IPS-NIHi11 (cell line): ENCODE measurements at places on chromosomes 2 and 18.

DNA sequence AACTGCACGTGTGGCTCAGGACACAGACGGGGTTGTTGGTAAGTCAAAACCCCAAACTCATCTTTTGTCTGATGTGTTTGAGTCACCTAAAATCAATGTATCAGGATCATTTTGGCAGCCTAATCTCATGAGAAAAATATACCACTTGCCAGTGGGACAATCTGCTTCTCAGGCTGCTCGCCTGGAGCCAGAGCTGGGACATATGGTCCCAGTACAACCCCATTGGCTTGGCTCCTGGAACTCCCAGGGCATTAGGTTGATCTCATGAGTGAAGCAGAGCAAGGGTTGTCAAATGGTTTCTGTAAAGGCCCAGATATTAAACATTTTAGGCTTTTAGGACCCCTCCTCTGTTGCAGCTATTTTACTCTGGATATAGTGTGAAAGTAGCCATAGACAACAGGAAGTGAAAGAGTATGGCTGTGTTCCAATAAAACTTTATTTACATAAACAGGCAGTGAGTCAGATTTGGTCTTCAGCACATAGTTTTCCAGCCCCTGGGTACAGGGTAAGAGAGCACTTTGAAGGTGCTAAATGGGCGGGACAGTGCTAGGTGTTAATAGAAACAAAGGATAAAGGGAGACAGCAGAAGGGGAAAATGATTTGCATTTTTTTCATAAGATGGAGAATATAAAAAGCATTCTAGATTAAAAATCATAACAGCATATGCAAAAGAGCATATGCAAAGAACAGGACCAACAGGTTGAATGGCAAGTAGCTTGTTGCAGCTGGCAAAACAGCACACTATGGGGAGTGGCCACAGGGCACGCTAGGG, 290.8 kb downstream of the KCNS3 start:
- no peak for DNase-seq

DNA sequence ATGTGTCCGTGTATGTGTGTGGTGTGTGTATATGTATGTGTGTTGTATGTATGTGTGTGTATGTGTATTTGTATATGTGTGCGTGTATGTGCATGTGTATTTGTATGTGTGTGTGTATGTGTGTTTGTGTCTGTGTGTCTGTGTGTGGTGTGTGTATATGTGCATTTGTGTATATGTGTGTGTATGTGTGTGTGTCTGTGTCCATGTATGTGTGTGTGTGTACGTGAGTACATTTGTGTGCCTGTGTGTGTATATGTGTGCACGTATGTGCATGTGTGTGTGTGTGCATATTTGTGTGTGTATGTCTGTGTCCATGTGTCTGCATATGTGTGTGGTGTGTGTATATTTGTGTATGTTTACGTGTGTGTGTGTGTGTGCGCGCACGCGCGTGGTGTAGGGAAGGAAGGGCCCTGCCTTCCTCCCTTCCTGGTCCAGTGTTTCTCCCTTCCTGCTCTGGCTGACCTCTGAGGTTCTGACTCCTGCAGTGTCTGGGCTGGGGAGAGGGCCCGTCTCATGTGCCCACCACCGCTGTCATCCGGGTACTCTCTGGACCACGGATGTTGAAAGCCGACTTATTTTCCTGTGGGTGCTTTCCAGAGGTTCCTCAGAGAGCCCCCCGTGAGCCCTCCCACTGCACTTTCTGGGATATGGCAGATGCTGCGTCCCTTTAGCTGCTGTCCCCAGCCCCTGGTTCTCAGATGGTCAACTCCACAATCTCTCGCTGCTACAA, 209.5 kb downstream of the DYSF start:
- DNase-seq = no peak

DNA sequence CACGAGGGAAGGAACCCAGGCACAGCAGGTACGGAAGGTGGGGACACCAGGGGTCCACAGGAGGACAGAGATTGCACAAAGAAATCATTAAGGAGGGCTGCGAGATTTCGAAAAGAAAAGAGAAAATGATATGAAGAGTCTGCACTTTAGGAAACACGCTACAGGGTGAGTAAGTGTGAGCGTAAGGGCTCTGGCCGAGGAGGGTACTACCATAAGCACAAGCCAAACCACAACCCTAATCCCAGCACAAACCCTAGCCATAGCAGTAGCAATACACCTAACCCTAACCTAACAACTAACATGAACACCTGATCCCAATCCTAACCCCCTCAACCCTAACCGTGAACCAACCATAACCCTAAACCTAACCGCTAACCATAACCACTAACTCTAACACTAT, 104.0 kb downstream of the ZNF516 start:
- DNase-seq = no peak

DNA sequence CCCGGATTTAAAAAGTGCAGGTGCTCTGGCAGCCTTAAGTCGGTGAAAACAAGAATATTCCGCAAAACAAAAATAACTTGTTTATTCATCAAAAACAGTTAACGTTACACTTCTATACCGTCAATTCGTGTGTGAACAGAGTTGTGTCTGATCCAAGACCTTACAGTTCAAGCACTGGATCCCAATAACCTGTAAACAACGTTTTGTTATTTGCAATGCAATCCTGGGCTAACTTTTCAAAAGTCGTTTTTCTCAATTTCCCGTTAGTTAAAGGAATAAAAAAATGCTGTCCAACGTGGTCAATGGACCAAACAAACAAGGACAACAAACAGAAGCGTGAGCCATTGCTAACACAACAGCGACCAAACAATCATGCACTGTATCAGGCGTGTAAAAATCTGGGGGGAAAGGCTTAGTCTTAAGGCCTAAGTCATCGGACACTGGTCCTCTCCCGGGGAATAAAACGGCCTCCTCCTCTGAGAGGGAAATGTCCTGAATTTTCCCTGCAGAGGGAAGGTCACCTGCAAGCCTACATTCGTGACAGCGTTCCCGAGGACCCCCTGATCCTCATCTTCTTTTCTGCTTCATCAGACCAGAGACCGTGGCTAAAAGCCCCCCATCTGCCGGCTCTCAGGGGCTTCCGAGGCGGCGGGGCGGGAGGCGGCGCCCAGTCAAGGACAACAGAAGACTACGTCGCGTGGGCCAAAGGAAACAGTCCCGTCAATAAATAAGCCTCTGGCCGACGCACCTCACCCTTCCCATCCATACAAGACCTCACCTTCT, 490 bp downstream of the NDUFS1 start:
- DNase-seq = no peak

DNA sequence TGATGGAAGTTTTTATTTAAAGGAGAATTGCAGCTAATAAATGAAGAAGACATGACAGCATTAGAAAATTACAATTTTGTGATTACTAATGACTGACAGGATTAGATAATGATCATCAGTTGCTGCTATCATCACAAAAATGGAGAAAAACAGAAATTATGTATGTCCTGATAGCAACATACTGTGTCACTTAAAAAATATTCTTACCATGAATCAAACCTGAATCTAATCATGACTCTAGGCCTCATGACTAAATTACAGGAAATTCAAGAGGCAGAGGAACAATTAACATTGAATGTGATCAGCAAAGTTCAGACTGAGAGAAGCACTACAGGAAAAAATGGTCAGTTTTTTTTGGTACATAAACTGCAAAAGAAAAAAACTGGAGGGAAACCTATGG, 147.8 kb downstream of the PMAIP1 start:
- DNase-seq = no peak

DNA sequence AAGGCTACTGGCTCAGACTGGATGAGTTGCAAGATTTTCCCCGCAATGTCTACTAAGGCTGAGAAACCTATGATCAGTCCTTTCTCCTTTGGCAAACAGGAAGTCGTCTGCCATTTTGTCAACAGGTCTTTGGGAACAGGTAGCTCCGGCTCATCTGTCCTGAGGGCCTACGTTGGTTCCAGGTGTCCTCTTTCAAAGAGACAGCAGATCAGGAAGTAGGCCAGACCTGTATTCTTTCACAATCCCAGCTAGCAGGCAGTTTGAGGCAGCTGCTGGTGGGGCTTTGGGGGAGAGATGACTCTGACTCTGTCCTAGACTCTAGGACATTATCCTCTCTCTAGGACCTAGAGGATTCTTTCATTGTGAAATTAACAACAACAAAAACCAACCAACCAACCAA, 98.6 kb downstream of the ACTR2 start:
- no peak for DNase-seq

GRCh38 chr2:220123751-220124150, 496.3 kb downstream of the SLC4A3 start:
- DNase-seq = no peak

GRCh38 chr18:7436166-7436565, 130.9 kb upstream of the PTPRM start:
- DNase-seq = no peak

DNA sequence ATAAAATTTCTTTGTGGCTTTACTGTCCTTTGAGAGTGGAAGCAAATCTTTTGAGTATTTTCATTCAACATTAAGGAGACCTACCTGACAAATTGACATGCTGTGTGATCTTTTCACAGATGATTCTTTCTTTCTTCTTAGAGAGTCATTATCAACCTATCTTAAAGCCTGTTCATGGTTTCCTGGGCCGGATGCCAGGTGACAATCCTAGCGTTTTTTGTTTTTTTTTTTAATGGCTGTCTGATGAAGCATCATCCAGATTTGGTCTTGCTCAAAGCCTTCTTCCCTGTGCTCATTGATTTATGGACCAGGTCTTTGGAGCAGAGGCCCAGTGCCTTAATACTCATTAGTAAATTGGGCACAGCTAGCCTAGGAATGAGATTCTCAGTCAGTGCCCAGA, 9.8 kb upstream of the MGAT5 start:
- no peak for DNase-seq

GRCh38 chr18:3067722-3068121, 54.8 kb upstream of the LPIN2 start:
- no peak for DNase-seq

DNA sequence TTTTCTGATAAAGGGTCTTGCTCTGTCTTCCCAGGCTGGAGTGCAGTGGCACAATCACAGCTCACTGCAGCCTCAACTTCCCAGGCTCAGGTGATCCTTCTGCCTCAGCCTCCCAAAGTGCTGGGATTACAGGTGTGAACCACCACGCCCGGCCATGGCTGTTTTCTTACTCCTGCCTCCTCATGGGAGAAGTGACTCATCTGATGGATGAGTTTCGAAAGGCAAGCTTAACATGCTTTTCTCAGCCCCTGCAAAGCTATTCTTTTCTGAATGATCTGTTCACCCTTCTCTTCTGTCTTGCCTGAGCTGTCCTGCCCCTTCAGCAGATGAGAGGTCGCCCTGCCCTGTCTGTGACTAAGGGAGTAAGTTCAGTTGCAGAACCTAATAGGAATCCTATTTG, 929 bp upstream of the CREG2 start:
- DNase-seq = no peak

GRCh38 chr18:54351186-54351585, 6.5 kb downstream of the STARD6 start:
- DNase-seq = no peak
